Peyer's patch (tissue), 4 donors: ENCODE measurements at places on chromosomes 7 and 10. TPM values are rescaled to one million over a fixed set of nuclear protein-coding genes. Genes with fewer than 3 reads are reported as not detected.
A peak's percentile ranks its signal among the peaks of the same experiment; 100 is the strongest.

DNA sequence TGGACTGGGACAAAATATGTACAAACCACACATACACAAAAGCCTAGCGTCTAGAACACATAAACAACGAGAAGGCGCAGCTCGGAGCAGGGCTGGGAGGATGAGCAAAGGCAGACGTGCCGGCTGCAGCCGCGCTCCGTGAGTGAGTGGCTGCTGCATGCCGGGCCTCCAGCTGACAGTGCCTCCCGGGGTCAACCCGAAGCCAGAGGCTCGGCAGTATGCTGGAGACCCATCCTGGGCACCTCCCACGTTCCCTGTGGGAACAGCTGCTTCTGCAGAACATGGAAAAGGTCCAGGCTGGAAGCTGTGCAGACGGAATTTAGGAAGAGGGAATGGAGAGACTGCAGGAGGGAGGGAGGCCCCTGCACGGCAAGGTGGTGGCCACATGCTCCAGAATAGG, 3.6 kb upstream of the GPR146 start:
- DNase-seq, result no peak

Gene CALML3
- not detected for total RNA-seq

- DNase-seq, result no peak
Observed at GRCh38 chr10:43926371-43926770, 277.7 kb upstream of the ZNF32 start.

DNA sequence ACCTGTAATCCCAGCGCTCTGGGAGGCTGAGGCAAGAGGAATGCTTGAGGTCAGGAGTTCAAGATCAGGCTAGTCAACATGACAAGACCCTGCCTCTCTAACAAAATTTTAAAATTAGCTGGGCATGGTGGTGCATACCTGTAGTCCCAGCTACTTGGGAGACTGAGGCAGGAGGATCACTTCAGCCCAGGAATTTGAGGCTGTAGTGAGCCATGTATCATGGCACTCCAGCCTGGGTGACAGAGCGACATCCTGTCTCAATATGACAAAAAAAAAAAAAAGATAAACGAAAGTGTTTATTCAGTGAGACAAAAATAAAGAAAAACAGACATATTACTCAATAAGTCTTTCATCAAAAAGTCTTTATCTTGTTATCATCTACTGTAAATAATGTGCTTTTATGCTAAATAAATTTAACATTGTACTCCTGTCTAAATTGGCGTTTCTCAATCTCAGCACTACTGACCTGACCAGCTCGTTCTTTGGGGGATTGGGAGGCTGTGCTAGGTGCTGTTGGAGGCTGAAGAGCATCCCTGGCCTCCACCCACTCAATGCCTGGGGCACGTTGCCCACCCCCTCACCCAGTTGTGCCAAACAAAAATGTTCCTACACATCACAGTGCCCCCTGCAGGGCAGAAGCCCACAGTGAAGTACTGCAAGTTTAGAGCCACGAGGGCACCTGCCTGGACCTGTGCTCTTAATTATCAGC, 57.7 kb downstream of the NCAPG2 start:
- no peak for DNase-seq

- no peak for DNase-seq
Observed at GRCh38 chr10:117449636-117450035, 74.4 kb upstream of the PDZD8 start.

GRCh38 chr10:22618078-22618785, 96.1 kb downstream of the PIP4K2A start:
- no peak for DNase-seq

DNA sequence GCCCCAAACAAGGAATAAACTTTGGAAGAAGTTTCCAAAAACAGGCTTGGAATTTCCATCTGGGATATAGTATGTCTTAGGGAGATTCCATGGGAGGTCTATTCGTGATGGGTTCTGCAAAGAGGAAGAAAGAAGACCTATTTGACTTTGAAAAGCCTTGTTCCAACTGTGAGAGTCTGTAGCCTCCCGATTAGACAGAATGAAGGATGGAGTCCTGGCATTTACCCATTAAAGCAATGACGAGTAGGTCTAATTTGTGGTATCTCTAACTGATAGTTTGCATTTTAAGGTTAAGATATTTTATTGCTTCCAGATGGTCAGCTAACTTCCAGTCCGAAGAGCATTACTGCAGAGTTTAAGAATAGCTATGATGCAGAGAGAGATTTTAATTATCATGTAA, 19.5 kb upstream of the GALNT17 start:
- DNase-seq, result no peak

GRCh38 chr10:101934686-101935305, 91.2 kb upstream of the KCNIP2 start:
- DNase-seq, result no peak

Gene IDI1
- total RNA-seq, result 58.7 TPM

DNA sequence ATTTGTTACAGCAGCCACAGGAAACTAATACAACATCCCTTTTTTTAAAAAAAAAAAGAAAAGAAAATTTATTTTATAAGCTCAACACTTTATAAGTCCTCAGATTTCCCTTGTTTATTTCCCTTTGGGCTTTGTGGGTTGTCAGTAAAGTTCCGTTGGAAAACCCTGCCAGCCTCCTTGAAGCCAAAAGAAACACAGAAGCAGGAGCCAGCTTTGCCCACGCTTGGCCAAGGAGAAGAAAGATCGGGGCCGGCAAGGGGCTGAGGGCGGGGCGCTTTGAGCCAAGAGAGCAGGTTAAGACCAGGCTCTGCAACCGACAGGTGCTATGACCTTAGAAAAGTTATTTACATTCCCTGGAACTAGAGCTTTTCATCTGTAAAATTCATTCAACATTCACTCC, 72.7 kb downstream of the RGS10 start:
- no peak for DNase-seq

GRCh38 chr7:143283381-143283780, 1.4 kb upstream of the TMEM139 start:
- no peak for DNase-seq

Gene LIPK
- not detected for total RNA-seq

Gene DENND2A
- 44.6 TPM for total RNA-seq

GRCh38 chr10:132434405-132435005, 37.5 kb downstream of the PWWP2B start:
- DNase-seq, result peak; percentile 75

Gene TFEC
- 99.9 TPM for total RNA-seq

Gene UBN2
- total RNA-seq, result 21.3 TPM

Gene ADAMTS14
- total RNA-seq, result 3.2 TPM

Gene CCAR1
- total RNA-seq, result 63.7 TPM

- no peak for DNase-seq
Observed at GRCh38 chr7:113705439-113705838, 213.4 kb downstream of the PPP1R3A start.

Gene OPTN
- total RNA-seq, result 68.0 TPM

- DNase-seq, result no peak
Observed at GRCh38 chr7:155229548-155230168, 68.0 kb upstream of the INSIG1 start.

Gene SPDYE6
- total RNA-seq, result not detected

- DNase-seq, result no peak
Observed at GRCh38 chr10:60952846-60953220, 8.8 kb upstream of the RHOBTB1 start.

Gene SUN3
- total RNA-seq, result not detected

DNA sequence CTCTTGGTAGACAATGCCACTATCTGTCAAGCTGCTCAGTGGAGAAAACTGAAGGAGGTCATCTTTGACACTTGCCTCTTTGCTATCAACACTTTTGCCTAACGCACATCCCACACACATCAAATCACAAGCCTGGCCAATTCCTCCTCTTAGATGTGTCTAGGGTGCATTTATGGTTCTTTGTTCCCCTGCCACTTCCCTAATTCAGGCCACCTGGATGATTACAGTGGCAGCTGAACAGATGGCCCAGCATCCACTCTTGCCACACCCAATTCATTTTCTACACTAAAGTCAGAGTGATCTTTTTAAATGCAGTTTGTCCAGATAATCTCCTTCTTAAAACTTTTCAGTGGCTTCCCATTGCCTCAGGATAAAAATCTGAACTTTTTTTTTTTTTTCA, 58.6 kb downstream of the LAMB4 start:
- no peak for DNase-seq

Gene RHBDD2
- 50.6 TPM for total RNA-seq

Gene ACBD7
- 0.70 TPM for total RNA-seq

Gene THSD7A
- total RNA-seq, result 0.53 TPM

DNA sequence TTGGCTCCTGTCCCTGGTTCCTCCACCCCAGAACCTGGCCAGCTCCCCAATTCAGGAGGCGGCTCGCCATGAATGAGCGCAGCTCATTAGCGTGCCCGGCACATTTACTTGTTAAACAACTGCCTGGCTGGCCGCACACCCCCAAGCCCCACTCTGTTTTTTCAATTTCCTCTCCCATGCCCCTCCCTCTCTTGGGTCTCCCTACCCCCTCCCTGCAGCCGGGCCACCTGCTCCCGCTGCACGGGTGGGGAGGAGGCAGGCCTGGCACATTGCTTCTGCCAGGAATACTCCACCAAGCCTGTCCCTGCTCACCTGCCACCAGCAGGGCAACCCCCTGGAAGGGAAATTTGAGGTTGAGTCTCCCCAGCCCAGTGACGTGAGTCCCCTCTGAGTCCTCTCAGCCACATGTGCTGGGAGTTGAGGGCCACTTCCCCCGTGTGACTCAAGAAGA, 2.5 kb upstream of the SLIT1 start:
- DNase-seq, result no peak

- peak; percentile 69 for DNase-seq
Observed at GRCh38 chr7:138961159-138961558, 20.0 kb downstream of the KIAA1549 start.

DNA sequence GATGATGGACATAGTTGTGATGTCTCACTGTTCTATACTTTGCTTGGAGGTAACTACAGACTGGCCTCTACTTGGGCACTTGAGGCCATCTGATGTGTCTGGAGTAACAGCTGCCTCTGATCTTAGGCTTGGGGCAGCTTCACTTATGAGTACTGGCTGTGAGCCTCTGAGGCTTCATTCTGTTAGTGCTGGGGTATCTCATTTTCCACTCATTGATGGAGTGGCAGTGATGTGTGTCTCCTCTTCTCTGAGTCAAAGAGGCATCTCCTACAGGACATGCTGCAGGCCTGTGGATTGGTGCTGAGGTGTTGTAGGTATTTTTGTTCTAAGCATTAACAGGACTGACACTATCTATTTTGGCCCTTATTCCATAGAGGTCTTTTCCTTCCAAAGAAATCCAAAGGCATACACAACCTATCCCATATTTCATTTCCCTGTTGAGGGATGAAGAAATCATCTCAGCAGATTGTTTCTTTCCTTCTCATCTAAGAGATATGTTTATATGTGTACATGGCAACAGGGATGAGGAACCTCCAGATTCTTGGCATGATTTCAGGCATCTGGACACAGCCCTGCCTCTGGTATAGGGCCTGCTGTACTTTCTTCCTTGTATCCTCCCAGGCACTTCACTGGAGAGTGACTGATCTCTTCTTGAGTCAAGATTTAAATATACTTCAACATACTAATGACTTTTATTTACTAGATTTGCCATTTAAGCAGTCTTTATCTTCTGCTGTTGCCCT, 65.7 kb upstream of the NOBOX start:
- DNase-seq, result no peak

GRCh38 chr7:71498381-71498780, 366.4 kb downstream of the GALNT17 start:
- no peak for DNase-seq

DNA sequence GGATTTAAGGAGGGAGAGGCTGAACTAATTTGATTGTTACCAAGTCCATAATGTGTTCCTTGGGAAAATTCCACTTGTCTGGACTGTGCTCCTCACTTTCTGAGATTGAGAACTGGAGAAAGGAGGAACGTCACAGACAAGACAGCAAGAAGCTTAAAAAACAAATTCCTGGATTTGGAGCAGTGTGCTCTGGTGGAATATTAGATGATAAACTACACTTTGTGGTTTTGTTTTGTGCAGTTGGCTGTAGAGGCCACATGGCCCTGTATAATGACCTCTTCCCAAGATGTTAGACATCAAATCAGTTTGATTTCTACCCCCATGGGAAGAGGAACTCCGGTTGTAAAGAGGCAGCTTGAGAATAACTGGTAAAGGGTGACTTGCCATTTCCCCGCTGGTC, 421.3 kb upstream of the GALNT17 start:
- no peak for DNase-seq

DNA sequence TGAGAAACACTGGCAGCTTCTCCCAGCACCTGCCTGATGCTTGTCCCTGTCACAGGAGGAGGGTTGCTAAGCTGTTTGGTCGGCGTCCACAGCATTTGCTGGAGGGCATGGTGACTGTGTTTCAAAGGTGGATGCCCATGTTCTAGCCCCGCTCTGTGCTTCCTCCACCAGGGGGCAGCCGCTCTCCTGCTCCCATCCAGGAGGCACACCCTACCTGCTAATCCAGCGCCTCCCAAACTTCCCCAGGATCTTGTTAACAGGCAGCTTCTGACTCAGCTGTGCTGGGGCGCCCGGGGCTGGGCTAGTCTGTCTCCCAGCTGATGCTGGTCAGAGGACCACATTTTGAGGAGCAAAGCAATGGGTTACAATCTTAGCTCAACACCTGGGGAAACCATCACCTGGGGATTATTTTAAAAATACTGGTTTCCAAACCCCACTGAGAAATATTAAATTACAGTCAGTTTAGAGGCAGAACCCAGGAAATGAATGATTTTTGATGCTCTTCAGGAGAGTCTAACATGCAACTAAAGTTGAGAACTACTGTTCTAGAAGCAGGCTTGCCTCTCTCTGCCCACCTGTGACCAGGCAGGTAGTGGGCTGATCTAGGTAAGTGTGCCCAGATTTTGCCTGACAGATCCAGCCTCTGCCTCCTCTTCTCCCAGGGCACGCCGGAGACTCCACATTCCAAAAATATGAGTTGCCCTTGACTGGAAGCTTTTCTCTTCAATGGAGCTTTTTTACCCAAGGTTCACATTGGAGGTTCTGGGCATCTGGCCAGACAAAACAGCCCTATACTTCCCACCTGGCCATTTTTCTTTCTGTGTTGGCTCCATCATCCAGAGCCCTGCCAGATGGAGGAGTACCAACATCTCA, 92.7 kb upstream of the GPR26 start:
- DNase-seq, result peak; percentile 32

GRCh38 chr10:132650611-132651250, 113.1 kb downstream of the INPP5A start:
- no peak for DNase-seq
